ENCODE measurements at places on chromosomes 6 and 20. TPM values are rescaled to one million over a fixed set of nuclear protein-coding genes. Genes with fewer than 3 reads are reported as not detected.
A peak's percentile ranks its signal among the peaks of the same experiment; 100 is the strongest.

DNA sequence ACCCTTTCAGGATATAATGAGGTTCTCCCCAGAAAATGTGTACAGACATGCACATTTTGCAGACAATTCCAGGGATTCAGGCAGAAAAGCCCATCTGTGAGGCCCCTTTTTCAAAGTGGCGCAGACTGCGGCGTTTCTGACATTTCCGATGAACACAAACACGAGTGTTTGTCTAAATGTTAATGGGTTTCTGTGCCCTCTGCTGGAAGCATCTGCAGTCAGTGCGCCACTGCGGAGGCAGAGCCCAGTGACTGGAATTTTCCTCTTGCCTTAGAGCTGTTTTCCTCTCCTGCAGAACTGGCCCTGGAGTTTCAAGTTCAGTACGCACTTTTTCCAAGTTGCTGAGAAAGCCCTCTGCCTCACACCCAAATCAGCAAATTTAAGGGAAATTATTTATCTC, 15.3 kb downstream of the ANKRD60 start:
- DNase-seq = no peak

DNA sequence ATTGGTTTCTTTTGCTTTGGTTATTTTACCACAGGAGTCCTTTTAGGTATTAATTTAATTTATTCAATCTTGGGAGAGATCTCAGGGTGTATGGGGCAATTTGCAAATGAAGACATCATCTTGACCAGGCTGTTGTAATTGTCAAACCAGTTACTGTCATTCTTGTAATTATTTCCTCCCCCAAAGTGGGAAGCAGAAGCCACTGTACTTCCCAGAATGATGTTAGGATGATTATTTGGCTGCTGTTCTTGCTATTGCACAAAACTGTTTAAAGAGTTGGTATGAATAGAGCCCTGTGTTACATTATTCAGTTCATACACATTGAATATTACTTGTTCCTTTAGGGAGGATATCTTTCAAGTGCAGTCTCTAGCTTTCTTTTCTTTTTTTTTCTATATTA, 1.7 kb downstream of the TAAR6 start:
- DNase-seq = no peak

DNA sequence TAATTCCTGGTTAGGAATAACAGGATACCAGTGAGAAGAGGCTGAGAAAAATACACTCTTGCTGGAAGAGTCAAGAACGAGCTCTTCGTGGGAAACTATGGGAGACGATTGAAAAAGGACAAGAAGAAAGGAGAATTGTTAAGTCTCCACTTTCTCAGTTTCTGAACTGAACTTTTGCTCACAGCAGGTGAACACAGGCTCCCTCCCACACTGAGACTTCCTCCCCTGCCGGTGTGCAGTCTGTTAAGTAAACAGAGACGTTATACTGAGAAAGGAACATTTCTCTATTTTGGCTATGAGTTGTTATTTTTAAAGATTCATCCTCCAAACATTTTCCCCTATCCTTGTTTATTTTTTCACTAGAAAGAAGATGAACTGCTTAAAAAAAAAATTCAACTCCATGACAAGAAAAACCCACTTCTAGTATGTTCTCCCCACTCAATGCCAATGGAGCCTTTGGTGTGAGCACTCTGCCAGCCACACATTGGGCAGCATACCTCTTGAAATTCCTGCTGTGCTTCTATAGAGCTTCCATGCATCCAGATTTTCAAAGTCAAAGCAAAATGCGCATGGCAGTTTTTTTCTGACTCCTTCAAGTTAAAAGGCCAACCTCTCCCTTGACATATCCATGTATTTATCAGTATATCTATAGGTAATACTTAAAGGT, 250.5 kb downstream of the ESR1 start:
- no peak for DNase-seq

KIF6 gene
- total RNA-seq = not detected

- DNase-seq = no peak
Measured at GRCh38 chr6:75280131-75280855, 4.3 kb downstream of the TMEM30A start.

GRCh38 chr6:150667977-150668716, 68.5 kb downstream of the PLEKHG1 start:
- no peak for DNase-seq

TAF11 gene
- 34.4 TPM for total RNA-seq

DNA sequence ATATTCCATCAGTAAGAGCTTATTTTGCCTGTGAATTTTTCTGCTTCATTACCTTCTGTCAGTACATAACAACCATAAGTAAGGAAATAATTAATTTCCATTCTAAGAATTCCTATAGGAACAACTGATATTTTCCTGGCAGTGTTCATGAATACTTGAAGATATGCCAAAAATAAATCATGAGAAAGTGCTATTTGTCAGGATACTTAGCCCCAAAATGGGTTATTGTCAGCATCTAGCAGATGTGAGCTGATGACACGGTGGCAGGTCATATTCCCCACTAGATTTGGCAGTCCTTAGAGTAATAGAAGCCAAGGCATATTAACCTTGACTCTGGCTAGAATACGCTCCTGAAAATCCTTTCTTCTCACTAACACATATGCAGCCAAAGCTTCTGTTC, 43.2 kb upstream of the CRISP1 start:
- DNase-seq = no peak

DNA sequence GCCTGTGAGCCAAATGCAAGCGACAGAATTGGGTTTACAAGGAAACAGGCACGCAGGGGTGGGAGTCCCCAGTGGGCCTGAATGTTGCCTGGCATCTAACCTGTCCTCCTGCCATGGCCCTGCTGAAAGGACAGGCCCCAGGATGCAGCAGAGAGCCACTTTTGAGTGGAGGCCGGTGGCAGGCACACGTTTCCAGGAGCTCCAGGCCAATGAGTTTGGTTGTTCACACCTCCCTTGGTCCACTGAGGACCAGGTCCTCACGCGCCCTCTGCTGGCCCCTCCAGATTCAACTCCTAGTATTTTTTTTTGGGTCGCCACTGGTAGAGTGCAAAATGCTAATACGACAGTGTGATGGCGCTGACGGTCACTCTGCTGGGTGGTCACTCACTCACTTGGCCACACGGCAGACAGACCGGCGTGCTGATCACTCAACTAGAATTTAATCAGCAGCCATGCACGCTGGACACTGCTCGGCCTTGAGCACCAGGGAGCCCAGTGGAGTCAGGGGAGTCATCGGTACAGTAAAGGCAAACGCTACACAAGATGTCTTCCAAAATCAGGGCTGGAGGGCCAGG, 81.7 kb upstream of the NFATC2 start:
- DNase-seq = peak; percentile 74

KCNS1 gene
- total RNA-seq = not detected

GRCh38 chr6:44463728-44464450, 76.4 kb downstream of the CDC5L start:
- no peak for DNase-seq

DNA sequence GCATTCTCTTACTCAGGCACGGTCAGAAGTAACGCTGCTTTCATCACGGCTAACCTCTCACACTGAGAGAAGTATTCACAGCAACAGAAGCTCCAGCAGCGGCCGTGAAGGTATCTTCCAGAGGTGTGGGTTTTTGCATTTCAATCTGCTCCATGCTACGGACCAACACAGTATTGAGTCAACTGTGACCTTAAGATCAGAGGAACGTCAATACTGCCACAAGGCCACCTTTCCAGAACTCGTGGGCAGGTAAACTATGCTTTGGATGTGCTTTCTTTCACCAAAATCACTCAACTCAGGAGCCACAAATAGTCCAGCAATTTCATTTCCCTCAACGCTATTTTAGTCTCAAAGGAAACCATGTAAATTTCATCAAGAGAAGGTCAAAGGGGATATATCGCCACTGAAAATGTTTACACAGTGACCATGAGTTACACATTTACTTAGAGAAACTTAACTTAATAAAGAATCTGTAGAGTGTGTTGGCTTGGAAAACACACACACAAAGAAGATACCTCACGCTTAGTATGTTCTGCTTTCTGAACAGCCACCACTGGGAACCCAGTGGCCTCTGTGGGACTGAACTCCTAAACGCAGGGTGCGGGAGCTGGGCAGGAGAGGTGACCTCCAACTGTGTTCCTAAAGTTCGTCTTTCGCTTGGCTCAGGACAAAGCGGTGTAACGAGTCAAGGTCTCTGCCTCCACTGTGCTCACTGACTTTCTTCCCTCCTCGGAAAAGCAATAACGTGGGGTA, 27.9 kb downstream of the TXNDC5 start:
- no peak for DNase-seq

EBF4 gene
- total RNA-seq = 21.7 TPM

- no peak for DNase-seq
Measured at GRCh38 chr6:113699239-113699638, 157.9 kb upstream of the MARCKS start.

GRCh38 chr6:4478098-4478497, 298.1 kb upstream of the CDYL start:
- DNase-seq = no peak

DNA sequence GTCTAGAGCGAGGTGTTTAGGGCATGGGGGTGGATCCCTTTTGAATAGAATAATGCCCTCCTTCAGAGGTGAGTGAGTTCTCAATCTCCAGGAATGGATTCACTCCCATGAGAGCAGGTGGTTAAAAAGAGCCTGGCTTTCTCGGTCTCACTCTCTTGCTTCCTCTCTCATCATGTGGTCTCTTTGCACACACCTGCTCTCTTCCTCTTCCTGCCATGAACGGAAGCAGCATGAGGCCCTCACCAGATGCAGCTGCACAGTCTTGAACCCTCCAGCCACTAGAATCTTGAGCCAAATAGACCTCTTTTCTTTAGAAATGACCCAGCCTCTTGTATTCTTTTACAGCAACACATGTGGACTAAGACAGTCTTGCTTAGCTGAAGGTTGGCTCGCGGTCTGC, 119.3 kb downstream of the BMP7 start:
- DNase-seq = no peak

SEL1L2 gene
- total RNA-seq = not detected

- DNase-seq = peak; percentile 87
Measured at GRCh38 chr6:31180500-31180899, 10.0 kb upstream of the POU5F1 start.

DNA sequence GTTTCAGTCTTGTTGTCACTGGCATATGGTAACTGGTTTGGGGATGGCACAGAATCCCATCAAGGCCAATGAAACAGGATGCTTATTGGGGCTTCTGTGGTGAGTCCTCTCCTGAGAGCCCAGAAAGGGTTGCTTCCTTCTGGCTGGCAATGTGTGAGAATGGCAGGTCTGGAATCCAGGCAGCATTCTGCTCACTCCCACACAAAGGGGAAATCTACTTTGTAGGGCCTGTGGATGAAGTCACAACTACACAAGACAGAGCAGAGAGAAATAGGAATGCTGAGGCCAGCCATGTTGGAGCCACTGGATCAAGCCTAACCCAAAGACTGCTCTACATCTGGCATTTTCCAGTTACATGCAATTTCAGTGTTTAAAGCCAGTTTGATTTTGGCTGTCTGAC, 15.7 kb downstream of the PLAGL2 start:
- no peak for DNase-seq

NTSR1 gene
- total RNA-seq = not detected

GRCh38 chr6:127833336-127833735, 67.5 kb downstream of the THEMIS start:
- no peak for DNase-seq

- DNase-seq = no peak
Measured at GRCh38 chr20:61354901-61355495, 102.9 kb downstream of the CDH4 start.

DNA sequence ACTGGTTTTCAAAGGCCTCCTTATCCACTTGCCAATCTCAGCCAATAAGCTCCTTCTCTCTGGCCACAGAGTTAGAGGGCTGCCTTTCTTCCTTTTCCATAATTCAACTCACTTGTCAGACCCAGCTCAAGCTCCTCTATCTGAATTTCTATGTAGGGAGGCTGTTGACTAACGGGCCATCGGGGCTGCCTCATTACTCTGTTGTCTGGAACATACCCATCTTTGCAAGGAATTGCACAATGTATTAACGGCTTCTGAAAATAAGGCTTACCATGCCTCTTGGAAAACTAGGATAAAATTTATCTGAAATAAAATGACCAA, 28.5 kb upstream of the KIF6 start:
- DNase-seq = no peak

- no peak for DNase-seq
Measured at GRCh38 chr6:45436544-45437438, 59.1 kb upstream of the SUPT3H start.

DNA sequence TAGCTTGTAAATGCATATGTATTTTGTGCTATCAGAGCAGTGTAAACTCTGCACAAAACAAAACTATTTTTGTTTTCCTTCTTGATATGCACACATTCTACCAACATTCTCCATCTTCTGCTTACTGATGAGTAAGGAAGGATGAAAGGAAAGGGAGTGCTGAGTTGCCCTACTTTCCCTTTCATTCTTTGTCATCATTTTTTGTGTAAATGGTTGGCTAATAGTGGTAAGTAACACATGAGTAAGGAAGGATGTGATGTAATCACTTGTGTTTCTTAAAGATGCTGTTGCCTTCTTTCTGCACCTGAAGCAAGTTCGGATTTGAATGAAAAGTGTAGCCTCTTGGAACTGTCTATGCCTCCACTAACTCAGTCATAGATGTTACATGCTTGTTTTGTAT, 4.6 kb upstream of the REV3L start:
- DNase-seq = no peak

Measured in natural killer cell (primary cell).